Activated CD4-positive, alpha-beta T cell treated with anti-CD3 and anti-CD28 coated beads, Interleukin-2, amount 10 ng/mL, durations not matched to agents 7 days and 5 days (primary cell): ENCODE measurements at places on chromosomes 12 and 14. TPM values are rescaled to one million over a fixed set of nuclear protein-coding genes. Genes with fewer than 3 reads are reported as not detected.

The AQP6 gene
- not detected for total RNA-seq

The TMEM30B gene
- total RNA-seq, result 0.30 TPM

The ZNF219 gene
- total RNA-seq, result 5.0 TPM

The EFS gene
- not detected for total RNA-seq

The FOXG1 gene
- not detected for total RNA-seq

The TEAD4 gene
- 1.00 TPM for total RNA-seq

The CHGA gene
- not detected for total RNA-seq

The PNN gene
- 91.2 TPM for total RNA-seq

The FAIM2 gene
- 0.50 TPM for total RNA-seq

The SCN8A gene
- total RNA-seq, result 0.52 TPM
